SIG-M5 (cell line): ENCODE measurements at places on chromosomes 11 and 22.

DNA sequence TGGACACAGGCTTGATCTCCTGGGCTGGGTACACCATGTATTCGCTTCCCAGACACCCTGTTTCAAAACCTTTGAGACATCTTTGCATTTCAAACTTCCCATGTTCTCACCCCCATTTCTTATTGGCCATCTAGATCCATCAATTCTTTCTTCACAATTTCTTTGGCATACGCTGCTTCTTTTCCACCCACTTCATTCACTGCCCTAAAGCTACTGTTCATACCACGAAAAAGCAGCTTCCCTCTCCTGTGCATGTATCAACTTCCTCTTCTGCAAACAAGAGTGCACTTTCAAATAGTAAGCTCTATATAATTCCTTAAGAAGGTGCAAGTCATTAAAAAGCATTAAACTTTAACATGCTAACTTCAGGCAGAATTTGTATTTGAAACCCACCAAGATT is 21.4 kb downstream of the UVRAG start:
- DNase-seq, result no peak

GRCh38 chr11:61730240-61730994 is 22.0 kb upstream of the MYRF start:
- no peak for DNase-seq

- DNase-seq, result no peak
Measured at GRCh38 chr22:39820256-39820655, 73.3 kb downstream of the ENTHD1 start.

DNA sequence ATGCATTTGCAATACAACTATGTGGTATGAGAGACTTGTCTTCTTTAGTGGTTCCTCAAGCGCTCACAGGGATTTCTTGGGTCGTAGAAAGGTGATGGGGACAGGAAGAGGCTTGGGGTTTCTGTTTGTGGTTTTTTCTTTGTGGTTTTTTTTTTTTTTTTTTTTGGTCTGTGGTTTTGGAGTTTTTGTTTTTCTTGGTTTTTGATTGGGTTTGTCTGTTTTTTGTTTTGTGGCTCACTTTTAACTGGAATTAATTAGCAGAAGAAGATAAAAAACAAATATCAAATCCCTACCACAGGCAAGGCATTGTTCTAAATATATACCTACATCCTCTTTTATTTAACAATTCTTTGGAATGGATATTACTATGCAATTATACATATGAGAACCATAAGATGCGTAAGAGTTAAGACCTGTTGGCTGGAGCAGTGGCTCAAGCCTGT is 5.5 kb downstream of the TTC28 start:
- peak; percentile 59 for DNase-seq

DNA sequence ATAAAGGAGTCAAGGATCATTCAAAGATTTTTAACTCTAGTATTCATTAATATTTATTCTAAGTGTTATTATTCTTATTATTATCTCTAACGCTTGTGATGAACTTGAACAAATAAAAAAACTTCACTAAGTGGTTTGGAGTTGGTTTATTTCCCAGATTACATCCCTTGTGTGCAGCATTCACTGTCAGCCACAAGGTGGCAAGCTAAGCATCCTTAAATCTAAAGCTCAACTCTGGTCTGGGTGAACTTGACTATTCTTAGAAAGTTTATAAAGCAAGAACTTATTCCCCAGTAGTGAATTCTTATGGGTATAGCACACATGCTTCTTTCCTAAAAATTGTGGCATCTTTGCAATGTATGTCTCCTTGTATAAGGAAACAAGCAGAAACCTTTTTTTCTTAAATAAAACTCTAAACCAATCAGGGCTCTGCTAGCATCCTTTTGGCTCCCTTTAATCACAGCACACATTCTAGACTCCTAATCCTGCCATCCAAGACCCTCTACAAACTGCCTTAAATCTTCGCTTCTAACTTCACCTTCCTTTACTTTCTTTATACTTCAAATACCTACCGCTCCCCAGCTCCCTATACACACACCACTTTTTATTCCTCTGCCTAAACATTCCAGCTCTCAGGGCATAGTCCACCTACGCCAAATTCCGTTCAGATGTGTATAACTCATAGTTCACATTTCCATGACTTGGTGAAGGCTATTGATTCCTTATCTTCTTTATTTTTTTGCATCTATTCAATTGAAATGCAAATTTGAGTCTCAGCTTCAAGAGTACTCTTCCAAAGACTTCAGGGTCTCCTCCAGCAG is 1068.8 kb downstream of the DLG2 start:
- no peak for DNase-seq

DNA sequence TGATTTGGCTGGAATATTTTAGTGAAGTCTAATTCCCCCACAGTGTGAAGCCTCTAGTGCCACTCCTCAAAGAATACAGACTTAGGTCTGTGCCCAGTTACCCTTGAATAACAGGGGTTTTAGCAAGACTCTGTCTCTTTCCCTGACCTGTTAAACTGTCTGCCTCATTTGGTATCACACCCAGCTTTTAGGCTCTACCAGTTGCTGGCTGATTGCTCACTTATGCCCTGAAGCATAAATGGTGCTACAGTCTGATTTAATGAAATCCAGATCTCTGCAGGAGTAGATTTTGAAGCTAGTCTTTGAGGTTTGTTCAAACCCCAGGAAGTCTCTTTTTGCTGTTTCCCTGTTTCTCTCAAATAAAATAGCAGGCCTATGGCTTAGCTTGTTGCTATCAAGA is 45.2 kb upstream of the LIPT2 start:
- DNase-seq, result no peak

DNA sequence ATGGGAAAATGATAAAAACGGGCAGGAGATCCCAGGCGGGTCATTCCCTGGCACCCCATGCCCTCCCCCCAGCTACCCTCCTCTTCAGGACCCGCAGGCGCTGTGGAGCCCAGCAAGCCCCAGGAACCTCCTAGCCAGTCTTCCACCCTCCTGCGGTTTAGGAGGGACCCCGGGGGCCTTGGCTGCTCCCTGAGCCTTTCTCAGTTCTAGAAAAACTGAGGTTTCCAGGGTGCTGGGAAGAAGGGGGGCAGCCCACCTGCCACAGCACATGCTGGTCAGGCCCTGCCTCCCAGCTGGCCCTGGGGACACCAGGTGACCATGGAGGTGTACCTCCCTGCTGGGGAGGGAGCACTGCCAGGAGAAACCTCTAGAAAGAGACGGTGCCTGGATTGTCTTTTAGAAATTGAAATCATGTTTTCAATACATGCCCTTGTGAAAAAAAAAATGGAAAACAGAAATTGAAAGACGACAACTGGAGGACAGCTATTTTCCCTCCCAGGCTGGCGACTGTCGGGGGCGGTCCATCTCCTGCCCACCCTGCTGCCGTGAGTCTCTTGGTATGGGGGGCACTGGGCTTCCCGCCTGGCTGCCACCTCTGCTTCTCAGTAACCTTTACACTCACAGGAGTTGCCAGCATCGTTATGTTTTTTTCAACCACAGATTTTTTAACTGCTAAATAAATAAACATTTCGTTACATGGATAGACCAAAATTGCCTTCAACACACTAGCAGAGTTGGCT is 398.5 kb downstream of the TBC1D22A start:
- no peak for DNase-seq

DNA sequence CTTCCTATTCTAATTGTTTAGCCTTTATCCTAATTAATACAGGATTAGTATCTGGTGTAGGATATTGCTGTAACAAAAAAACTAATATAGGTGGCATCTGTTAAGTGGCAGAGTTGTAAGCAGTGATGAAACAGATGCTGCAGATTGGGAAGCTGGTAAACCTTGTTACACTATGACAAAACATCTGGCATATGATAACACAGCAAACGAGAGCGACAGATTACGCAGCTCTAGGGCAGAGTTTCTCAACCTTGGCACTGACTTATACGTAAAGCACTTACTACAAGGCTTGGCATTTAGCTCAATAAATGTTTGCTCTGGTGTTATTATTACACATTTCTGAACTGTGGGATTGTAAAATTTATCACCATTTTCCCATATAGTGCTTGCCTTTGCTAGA is 137.0 kb downstream of the ATG16L2 start:
- no peak for DNase-seq

- DNase-seq, result no peak
Measured at GRCh38 chr11:112626731-112627130, 334.5 kb upstream of the NCAM1 start.

GRCh38 chr11:34640050-34640923 is 19.4 kb downstream of the EHF start:
- no peak for DNase-seq

DNA sequence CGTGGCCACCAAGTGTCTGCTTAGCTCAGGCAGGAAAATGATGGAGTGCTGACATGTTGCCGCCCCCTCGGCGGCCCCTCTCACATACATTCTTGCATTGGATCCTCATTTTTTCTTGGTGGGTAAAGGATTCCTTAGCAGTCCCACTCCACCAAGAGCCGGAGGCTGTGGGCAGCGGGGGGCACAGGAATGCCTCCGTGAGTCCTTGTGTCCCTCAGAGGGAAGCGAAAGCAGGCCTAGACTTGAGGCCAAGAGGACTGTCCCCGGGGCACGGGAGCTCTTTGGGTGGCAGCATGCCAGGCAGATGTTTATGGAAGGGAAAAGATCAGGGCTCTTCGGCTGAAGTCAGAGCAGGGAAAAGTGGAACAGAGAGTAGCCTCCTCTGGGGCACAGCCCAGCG is 21.6 kb downstream of the LRFN4 start:
- no peak for DNase-seq

DNA sequence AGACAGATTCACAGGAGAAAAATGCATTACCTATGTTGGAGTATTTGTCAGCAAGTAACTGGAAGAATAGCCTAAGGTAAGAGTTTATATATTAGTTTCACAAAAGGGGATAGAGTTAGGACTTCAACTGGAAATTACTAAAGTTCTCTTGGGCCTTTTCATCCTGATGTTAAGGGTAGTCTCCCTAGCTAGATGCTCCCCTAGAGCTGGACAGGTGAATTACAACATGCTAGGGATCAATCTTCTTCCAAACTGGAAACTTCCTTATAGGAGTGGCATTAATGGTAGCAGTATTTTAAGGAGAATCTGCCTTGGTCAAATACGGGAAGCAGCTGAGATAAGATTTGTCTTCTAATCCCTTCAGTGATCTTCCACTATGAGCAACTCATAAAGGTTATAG is 632.8 kb upstream of the RAG2 start:
- no peak for DNase-seq

- DNase-seq, result no peak
Measured at GRCh38 chr22:24384131-24384530, 43.3 kb upstream of the ADORA2A start.

DNA sequence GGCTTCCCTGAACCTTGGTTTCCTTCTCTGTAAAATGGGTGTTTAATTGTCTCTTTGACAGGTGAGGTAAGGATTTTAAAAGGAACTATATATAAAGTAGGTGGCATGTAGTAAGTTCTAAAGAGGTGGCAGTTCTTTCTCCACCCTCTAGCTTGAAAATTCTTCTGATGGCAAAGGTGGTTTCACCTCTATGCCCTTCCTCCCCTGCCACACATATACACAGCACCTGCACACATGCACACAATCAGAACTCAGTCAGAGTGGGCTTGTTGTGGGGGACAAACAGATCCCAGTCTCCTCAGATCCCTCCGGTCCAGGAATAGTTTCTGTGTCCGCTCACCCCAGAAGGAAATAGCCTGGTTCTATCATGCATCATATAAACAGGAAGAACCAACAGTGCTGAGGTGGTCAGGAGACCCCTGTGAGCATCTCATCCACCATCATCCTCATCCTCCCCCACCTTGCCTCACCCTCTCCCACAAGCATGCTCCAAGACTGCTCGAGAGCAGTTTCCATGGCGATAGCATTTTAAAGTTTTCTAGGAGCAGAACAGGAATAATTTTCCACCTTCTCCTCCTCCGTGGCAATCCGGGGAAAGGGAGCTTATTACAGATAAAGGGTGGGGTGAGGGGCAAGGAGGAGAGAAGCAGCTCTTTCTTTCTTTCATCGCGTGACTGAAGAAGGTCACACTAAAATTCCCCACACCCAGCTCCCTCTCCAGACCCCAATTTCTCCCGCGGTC is 123.6 kb downstream of the CHST1 start:
- no peak for DNase-seq

DNA sequence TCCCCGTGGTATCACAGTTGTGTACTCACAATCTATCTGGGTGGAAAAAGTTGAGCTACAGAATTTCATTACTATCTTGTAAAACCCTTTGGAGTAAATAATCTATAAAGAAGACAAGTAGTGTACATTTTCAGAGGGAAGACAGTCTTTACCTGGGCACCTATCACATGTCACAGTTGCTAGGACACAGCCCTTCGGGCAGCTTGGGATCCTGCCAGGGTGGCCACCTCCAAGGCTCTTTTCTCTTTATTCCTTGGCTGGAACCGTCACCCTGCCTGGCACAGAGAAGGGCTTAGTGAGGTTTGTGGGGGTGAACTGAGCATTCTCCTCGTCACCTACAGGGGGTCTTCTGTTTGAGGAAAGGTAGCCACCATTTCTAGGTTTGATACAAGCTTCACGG is 23.6 kb downstream of the LRRC74B start:
- DNase-seq, result no peak
